ENCODE measurements at places on chromosomes 1 and 21. TPM values are rescaled to one million over a fixed set of nuclear protein-coding genes. Genes with fewer than 3 reads are reported as not detected.

Gene AUNIP
- 6.7 TPM for total RNA-seq

Gene ZYG11A
- 0.25 TPM for total RNA-seq

DNA sequence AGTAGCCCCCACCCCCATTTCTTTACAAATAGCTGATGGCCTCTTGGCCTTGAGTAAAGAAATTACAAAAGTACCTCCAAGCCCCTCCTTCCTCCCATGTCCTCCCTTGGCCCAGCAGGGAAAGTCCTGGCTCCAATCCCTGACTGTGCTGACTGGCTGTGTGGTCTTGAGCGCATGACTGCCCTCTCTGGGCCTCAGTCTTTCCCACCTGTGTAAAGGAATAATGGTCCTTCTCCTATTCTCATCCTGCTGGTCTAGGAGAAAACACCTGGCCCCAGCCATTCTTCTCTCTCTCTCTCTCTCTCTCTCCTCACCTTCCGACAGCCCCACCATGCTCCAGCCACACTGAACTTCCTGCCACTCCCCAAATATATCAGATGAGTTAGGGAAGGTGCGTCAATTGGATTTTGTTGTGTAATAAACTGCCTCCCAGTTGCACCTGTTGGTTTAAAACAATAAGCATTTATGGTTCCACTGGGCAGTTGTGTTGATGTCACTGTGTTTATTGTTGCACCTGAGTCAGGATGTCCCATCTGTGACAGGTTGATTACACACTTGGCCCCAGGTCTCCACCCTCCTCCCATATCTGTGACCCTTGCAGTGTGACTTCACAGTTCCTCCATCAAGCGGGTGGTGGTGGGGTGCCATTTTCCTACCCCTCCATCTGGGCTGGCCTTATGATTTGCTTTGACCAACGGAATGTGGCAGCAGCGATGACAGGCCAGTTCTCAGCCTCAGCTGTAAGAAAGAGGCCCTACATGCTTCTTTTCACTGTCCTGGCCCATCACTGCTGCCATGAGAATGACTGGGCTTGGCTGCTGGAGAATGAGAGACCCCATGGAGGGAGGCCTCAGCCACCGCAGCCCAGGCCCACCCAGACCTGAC, 22.3 kb upstream of the LRP8 start:
- no peaks in the 10 kb centered on the region for H3K4me1 ChIP-seq
- no peaks in the 10 kb centered on the region for H3K36me3 ChIP-seq
- H3K27me3 ChIP-seq: peaks cover 11% of the 10 kb centered on the region
- no peak for DNase-seq
- H3K4me3 ChIP-seq: no peak overlapping the region
- no peak overlapping the region for H3K27ac ChIP-seq

- DNase-seq: no peak
- H3K4me1 ChIP-seq: peaks cover 24% of the 10 kb centered on the region
- no peaks in the 10 kb centered on the region for H3K27me3 ChIP-seq
- H3K4me3 ChIP-seq: no peak overlapping the region
- H3K27ac ChIP-seq: no peak overlapping the region
Observed at GRCh38 chr1:21254335-21254951, 35.8 kb downstream of the ECE1 start.

DNA sequence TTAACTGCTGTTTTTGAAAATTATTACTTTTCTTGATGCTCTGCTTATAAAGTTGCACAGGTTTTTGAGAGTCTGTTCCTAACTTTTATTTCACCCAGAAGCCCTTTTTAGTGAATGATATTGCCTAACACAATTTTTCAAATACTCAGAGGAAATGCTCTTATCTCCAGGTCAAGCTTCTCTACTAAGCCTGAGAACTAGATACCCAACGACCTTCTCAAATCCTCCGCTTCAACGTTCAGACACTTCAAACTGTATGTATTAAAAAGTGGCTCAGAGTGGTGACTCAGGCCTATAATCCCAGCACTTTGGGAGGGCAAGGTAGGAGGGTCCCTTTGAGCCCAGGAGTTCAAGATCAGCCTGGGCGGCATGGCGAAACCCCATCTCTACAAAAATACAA, 88.5 kb downstream of the ASH1L start:
- no peak overlapping the region for H3K4me3 ChIP-seq
- H3K27ac ChIP-seq: no peak overlapping the region
- H3K4me1 ChIP-seq: peaks cover 2% of the 10 kb centered on the region
- peaks cover 62% of the 10 kb centered on the region for H3K36me3 ChIP-seq
- DNase-seq: no peak

GRCh38 chr21:36109868-36110267, 25.0 kb upstream of the CBR3 start:
- H3K4me1 ChIP-seq: peaks cover 30% of the 10 kb centered on the region
- peaks cover 40% of the 10 kb centered on the region for H3K27me3 ChIP-seq
- H3K4me3 ChIP-seq: no peak overlapping the region
- no peak overlapping the region for H3K27ac ChIP-seq
- H3K36me3 ChIP-seq: no peaks in the 10 kb centered on the region

GRCh38 chr1:96116731-96117130, 604.9 kb upstream of the PTBP2 start:
- no peak for DNase-seq
- H3K27me3 ChIP-seq: no peaks in the 10 kb centered on the region

DNA sequence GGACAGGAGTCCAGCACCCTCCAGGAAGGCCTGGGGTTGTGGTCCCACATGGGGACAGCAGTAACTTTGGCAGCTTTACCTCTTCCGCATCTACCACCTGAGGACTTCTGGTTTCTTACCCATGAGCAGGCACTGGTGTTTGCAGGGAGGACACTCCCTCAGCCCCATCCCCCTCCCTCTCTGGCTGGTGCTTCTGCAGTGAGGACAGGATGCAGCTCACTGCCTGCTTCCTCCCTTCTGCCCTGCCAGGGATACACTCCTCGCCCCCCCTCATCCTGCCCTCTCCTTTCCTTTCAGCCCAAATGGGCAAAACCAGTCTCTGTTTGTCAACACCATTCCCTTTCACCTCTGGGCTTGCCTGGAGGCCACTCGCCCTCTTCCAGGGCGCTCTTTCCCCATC, 62.4 kb downstream of the KIRREL1 start:
- H3K27me3 ChIP-seq: peaks cover 12% of the 10 kb centered on the region
- DNase-seq: no peak
- peaks cover 3% of the 10 kb centered on the region for H3K4me1 ChIP-seq
- no peak overlapping the region for H3K4me3 ChIP-seq
- peak overlapping the region; percentile 42 for H3K27ac ChIP-seq
